ENCODE measurements at places on chromosomes 1 and 21.

DNA sequence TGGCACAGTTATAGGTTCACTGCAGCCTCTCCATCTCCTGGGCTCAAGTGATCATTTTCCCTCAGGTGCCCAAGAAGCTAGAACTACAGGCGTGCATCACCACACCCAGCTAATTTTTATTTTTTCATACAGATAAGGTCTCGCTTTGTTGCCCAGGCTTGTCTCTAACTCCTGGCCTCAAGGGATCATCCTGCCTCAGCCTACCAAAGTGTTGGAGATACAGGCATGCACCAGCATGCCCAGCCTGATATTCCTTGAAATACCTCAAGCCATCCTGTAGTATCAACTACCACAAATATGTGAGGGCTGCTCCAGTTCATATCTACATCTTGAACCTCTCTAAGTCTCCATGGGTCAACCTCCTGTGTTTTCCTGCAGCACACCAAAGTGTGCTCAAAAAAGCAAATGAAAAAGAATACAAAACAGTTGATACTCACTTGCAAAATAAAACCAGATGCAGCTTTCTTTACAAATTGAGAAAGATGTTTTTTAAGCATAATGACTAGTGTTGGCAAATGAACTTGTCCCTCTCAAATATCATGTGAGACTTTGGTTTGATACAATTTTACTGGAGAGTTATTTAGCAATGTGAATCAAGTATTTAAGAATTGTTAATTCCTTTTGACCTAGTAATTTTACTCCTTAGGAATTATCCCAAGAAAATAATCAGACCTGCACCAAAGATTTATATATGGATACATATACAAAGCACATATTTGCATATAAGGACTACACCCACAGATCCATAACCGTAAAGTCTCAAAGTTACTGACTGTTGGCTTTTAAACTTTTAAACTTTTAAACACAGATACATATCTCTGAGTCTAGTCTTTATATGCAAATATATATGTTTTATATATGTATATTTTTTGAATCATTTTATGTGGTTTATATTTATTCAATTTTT is 197.7 kb downstream of the NRIP1 start:
- no peak for DNase-seq

DNA sequence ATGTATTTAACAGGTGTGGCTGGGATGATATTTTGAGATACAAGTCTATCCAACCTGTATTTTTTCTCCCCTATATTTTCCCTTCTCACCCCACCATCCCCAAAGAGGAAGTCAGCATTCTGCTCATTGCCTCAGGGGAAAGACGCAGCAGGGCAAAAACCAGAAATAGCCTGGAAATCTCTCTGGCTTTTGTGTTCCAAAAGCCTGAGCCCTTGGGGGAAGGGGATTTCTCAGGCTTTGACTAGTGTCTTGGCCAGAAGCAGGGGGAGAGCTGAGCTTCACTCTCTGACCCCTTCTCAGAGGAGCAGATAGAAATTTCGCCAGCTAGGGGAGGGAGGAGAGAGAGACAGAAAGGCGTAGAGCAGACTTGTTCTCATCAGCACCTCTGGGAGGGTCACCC is 244.7 kb downstream of the RRAGC start:
- DNase-seq, result no peak

DNA sequence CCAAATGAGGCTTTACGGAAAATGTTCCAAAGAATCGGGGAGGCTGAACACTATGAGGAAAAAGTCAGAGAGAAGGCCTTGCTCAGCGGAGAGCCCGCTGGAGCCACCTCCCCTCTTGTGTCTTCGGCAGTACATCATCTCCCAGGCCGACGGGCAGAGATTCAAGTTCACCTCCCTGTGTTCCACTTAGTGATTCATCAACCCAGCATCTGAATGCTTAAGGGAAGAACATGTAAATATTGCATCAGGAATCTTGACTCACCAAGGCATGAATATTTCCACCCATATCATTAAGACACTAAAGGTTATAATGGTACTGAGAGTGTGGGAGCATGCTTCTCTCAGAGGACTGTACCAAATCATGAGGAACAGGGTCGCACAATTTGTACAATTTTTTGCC is 172.5 kb downstream of the ST6GALNAC5 start:
- DNase-seq, result peak; percentile 83

- no peak for DNase-seq
These were observed 45.0 kb downstream of the DUSP10 start for GRCh38 chr1:221696718-221697461.

DNA sequence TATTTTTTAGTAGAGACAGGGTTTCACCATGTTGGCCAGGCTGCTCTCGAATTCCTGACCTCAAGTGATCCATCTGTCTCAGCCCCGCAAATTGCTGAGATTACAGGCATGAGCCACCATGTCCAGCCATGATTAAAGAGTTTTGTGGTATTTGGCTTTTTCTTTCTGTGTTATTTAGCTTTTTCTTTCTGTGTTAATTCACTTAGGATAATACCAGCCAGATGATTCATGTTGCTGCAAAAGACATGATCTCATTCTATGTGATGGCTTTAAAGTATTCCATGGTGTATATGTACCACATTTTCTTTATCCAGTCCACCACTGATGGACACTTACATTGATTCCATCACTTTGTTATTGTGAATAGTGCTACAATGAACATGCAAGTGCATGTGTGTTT is 1135.2 kb downstream of the AMY1C start:
- no peak for DNase-seq

DNA sequence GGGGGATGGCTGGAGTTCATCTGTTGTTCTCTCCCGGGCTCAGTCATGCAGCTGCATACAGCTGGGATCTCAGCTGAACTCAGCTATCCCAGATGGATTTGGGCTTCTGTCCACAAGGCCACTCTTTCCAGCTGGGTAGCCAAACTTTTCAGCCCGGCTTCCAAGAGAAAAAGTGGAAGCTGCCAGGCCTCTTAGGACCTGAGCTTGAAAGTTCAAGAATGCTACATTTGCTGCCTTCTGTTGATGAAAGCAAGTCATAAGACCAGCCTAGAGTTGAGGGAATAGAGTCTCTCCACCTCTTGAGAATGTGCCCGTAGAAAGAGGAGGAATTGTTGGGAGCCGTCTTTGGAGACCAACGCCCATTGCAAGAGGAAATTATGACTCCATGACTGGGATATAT is 95.3 kb downstream of the C1orf21 start:
- DNase-seq, result no peak

DNA sequence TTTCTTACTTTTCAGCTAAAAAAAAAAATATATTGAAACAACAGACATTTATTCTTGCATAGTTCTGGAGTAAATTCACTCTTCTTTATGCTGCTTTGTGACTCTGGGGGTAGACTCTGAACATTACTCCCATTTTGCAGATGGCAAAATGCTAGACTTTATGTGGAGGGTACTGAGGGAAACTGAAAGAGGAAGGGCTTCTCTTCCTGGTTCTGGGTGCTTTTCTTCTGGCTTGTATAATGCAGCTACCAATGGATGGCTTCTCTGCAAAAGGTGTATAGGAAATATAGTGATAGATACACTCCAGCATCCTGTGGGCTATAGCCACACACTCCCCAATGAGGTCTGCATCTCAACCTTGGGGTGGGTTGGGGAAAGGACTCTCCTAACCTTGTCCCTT is 19.7 kb upstream of the ZBTB40 start:
- DNase-seq, result no peak

DNA sequence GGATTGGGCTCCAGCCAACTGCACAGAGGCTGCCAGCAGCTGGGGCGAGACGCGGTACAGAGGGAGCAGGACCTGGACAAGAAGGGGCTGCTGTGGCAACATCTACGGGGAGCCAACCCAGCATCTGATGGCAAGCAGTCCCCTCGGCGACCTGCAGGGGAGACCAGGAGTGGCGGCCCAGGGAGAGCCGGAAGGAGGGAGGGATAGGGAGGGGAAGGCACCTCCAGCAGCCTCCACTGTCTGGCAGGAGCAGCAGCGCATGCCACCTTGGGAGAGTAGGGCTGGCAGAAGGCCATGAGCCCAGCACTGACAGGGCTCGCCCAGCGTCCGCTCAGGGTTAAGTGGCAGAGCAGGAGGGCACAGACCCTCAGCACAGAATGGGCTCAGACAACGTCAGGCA is 17.3 kb downstream of the CHD5 start:
- DNase-seq, result no peak

- DNase-seq, result no peak
These were observed 9.2 kb downstream of the RORC start for GRCh38 chr1:151822404-151822803.

GRCh38 chr1:94805912-94806311 is 14.2 kb upstream of the SLC44A3 start:
- peak; percentile 55 for DNase-seq

- DNase-seq, result no peak
These were observed 58.6 kb downstream of the DDR2 start for GRCh38 chr1:162690672-162691434.

- no peak for DNase-seq
These were observed 57.1 kb upstream of the SPOCD1 start for GRCh38 chr1:31872658-31873636.

GRCh38 chr21:31786164-31786920 is 54.4 kb upstream of the SCAF4 start:
- DNase-seq, result no peak

DNA sequence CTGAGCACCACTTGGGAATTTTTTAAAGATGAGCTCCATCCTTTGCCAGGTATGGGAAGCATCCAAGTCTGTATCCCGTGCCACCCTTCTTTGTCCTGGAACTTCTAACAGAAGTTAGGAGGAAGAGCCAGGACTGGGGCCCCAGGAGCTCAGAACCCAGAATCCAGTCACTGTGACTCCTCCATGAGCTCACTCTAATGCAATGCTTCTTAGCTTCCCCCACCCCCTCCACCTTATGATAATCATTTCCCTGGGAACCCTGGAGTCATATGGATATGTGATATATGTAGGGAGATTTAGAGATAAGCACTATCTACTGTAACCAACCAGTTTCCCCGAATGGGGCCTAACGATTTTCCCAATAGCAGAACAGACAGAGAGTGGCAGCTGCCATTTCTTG is 758 bp upstream of the SPRR5 start:
- no peak for DNase-seq

- DNase-seq, result no peak
These were observed 14.5 kb upstream of the RBM15 start for GRCh38 chr1:110324667-110325066.

- no peak for DNase-seq
These were observed 184.0 kb upstream of the NEGR1 start for GRCh38 chr1:72466376-72466775.

DNA sequence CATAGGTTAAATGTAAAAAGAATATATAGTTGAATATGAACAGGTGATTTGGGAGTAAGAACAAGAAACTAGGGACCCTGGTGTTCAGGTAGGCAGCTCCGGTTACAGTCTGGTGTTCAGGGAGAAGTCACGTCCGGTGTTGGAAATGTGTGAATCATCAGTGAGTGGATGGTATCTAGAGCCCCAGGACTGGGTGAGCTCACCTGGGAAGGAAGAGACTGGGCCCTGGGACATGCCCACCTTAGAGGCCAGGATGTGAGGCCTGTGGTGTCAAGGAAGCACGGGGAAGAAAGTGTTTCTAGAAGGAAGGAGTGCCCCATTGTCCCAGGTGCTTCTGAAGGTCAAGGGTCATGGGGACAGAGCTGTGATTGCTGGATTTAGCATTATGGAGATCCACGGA is 1.5 kb upstream of the GJB3 start:
- DNase-seq, result no peak
